ENCODE measurements at places on chromosomes 13 and 19.

GRCh38 chr19:47682939-47683338 is 30.3 kb upstream of the EHD2 start:
- no peak for DNase-seq

DNA sequence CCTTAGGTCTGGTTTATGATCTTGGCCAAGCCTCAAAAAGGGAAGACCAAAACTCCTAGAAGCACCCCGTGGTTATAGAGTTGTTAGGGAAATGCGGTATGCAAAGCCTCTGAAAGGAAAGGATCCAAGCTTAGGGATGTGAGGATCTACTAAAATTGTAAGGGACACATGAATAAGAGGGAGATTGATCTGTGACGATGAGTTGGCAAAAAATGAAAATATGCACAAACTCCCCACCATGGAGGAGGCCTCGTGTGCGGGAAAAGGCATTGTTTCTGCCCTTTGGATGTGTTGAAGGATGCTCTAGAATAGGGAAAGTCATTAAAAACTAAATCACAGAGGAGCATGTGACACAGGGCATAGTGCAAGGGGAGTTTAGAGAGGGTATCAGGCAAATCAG is 88.7 kb upstream of the UBL3 start:
- DNase-seq: no peak

DNA sequence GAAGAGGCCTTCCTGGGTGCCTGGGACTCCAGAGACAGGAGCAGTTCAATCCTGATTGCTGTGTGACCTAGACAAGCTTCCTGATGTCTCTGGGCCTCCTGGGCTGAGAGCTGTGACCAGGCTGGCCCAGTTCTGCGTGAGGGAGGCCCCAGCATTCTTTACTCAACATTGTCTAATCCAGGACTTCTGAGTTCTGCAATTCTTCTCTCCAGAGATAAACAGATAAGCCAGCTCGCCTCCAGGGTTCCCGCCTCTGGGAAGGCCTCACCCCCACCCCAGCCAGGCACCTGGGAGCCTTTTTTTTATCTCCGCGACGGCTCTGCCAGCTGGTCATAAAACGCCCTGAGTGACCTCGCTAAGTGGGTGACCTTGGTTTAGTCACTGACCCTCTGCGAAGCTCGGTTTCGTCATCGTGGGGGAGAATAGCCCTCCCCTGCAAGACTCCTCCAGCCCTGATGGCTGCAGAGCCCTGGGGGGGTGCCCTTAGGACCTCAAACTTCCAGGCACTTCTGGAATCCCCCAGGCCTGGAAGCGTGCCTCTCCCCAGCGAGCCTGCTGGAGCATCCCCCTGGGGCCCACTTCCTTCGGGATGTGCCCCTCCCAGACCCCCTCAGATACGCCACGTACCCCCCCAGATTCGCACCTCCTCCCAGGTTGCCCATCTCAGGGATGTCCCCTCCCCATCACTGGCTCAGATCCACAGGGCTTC is 1.9 kb downstream of the SULT2B1 start:
- DNase-seq: no peak

DNA sequence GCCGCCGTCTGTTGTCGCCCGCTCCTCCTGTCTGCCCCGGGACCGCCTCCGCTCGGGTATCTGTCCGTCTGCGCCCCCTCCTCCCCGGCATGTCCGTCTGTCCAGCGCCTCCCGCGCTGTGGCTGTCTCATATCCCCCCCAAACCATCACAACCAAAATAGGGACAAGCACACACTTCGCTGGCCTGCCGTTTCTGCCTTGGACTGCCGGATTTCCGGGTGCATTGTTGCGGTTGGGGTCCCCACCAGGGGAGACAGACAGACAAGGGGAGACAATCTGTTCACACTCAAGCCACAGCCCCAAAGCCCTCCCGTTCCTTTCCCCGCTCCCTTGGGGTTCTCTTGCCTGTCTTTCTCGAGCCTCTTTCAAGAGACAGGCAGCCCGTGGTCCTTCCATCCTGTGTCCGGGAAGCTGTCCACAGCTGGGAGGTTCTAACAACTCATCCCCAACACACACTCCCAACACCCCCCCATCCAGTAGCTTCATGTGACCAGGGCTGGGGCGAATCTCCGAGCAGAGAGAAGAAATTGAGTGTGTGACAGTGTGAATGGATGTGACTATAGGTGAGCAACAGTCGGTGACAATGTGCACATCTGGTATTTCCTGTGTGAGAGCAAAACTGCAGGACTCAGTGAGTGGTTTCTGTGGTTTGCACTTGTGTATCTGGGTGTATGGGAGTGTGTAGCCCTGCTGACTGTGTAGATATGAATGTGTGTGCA is 16.5 kb upstream of the FOSB start:
- no peak for DNase-seq

DNA sequence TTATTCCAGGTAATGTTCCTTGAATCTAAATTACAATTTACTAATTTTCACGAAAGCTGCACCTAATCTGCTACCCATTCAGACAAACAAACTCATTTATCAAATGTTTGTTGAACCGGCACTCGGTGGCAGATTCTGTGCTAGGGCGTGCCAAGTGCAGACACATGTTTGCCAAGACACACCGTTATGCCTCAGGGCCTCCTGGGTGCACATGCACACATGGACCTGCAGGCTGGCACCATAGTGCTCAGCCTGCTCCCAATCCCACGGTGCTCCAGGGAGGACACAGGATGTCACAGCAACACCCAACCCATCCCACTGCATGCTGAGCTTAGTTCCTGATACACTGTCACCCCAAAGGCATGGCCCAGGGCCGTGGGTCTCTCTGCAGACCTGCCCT is 7.7 kb downstream of the SCGB2B2 start:
- DNase-seq: no peak

DNA sequence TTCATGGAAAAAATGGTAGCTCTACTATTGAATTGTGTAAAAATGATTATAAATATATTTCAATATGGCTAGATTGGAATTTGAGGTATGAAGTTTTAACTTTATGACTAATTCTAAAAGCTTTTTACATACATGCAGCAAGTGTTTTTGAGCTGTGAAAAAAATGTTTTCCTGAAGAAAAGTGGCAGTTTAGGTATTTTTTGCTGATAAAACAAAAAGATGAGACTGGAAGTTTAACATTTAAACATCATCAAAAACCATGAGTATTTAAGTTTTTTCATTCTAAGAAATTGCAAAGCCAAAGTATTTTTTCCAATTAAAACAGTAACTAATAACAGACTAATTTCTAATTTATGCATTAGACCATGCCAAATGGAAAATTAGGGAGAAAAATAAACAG is 751.1 kb downstream of the FGF9 start:
- DNase-seq: no peak

- DNase-seq: peak; percentile 41
These were observed 9.6 kb downstream of the PLPPR3 start for GRCh38 chr19:812049-812746.

GRCh38 chr13:70708775-70709174 is 600.5 kb upstream of the KLHL1 start:
- no peak for DNase-seq

- DNase-seq: no peak
These were observed 58.7 kb downstream of the DPF1 start for GRCh38 chr19:38165335-38165734.

DNA sequence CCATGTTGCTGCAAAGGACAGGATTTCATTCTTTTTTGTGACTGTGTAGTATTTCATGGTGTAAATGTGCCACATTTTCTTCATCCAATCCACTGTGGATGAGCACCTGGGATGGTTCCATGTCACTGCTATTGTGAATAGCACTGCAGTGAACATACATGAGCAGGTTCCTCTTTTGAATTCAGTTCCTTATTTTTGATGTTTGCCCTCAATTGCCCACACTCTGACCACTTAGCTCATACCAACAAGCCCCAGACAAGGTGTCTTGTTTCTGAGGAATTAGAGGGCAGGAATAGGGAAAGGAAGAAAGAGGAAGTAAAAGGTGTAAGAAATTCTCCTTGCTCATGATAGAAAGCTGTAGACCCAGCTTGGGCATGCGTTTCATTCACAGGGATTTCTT is 244.2 kb upstream of the ZNF507 start:
- DNase-seq: peak; percentile 7

GRCh38 chr19:27824108-27824507 is 1388.8 kb downstream of the UQCRFS1 start:
- no peak for DNase-seq

DNA sequence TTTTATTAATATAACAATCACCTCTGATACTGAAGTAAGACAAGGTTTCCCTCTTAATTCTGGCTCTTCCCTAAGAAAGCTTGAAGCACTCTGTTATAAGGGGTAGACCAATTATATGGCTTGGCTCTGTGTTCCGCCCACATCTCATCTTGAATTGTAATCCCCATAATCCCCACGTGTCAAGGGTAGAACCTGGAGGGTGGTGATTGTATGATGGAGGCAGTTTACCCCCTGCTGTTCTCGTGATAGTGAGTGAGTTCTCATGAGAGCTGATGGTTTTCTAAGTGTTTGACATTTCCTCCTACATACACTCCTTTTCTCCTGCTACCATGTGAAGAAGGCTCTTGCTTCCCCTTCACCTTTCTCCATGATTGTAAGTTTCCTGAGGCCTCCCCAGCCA is 363.8 kb upstream of the PCDH20 start:
- no peak for DNase-seq

DNA sequence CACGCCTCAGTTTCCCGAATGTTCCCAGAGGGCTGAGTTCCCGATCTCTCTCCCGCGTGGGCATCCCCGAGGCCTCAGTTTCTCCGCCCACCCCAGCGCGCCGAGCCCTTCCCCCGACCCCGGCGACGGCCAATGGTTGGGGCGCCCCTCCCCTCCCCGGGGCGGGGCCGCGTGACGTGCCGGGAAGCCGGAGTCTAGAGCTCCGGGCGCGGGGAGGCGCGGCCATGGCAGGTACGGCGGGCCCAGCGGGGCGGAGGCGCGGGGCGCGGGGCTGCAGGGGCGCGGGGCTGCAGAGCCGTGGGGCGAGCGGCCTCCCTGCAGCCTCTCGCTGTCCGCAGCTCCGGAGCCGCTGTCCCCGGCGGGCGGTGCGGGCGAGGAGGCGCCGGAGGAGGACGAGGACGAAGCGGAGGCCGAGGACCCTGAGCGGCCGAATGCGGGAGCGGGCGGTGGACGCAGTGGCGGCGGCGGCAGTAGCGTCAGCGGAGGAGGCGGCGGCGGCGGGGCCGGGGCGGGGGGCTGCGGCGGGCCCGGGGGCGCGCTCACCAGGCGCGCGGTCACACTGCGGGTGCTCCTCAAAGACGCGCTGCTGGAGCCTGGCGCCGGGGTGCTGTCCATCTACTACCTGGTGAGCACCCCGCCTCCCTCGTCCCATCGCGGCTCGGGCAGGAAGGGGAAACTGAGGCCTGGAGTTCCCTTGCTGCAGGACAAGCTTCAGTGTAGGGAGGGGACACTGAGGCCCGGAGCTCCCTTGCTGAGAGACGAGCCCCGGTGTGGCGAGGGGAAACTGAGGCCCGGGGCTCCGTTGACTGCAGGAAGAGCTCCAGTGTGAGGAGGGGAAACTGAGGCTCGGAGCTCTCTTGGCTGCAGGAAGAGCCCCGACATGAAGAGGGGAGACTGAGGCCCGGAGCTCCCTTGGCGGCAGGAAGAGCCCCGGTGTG is at the start of gene MPND:
Gene MPND, plus strand, starts transcription at position 193 of the 938 bp plus-strand sequence. Its CDS starts 32 bp downstream, at position 225.
- peak; percentile 70 for DNase-seq

DNA sequence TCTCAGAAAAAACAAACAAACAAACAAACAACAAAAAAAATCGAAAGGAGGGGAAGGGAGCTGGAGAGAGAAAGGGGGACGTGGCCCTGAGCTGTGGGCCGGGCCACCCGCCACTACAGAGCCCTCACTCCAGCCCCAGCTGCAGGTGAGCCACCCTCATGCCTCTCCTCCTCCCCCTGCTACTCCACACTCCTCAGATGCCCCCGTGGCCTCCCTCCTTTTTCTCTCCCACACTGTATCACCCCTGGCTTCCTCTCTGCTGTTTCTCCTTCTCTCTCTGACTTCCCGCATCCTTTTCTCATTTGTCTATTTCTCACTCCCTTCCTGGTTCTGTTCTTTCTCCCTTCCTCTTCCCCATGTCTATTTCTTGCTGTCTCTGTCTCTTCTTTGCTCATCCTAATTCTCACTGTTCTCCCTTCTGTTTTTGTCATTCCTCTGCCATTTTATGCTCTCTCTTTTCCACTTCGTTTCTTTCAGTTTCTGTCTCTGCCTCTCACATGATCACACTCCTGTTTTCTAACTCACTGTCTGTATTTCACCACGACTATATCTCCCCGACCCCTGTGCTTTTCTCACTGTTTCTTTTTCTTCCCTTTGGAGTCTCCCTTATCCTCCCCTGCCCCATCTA is 2.7 kb downstream of the KLK2 start:
- DNase-seq: no peak

GRCh38 chr13:109400624-109401257 is 385.6 kb downstream of the IRS2 start:
- DNase-seq: no peak
